NCI-H187 (cell line): ENCODE measurements at places on chromosomes 16 and 17.

DNA sequence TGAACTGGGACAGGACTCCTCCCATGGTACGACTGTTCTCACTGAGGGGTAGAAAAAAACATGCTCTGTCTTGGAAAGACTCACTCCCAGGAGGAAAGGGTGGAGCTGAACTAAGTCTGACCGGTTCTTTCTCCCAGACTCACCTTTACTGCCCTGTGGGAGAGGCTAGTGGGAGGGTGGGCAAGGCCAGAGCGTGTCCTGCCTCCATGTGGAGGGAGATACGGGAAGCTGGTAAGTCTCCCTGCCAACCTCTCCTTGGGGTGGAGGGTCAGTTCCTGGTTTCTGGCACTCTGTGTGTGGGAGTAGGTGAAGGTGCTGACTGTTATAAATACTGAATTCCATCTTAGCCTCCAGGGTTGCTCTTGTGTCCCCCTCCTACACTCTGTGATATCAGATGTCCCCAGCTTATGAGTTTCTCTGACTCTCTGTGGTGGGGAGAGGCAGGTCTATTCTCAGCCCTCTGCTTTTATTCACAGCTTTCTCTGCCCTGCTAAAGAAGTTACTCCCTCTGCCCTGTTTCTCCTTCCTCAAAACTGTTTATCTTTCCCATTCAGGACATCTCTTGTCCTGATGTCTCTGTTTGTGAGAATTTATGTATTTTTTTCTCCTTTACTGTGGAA is 26.9 kb upstream of the FAM20A start:
- no peak for DNase-seq

DNA sequence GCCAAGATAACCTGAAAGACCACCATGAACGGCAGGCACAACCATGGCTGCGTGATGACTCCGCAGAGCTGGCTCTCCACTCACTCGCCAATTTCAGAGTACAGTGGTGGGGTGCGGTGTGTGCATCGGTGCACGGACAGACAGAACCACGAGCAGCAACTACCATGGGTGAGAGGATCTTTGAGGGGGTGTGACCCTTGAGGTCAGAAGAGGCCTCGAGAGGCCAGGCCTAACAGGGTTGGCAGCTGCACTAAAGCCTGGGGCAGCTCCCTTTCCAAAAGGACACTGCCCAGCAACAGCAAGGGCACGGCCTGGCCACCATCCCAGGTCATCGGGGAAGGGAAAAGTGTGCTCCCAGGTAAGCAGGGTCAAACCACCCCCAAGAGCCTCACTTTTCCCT is 1.9 kb upstream of the ECI1 start:
- DNase-seq: no peak

GRCh38 chr17:40086150-40087044 is 14.0 kb downstream of the NR1D1 start:
- DNase-seq: no peak

- DNase-seq: no peak
Observed at GRCh38 chr17:50548831-50549230, 1.9 kb downstream of the SPATA20 start.

GRCh38 chr16:52367821-52368220 is 179.1 kb downstream of the TOX3 start:
- no peak for DNase-seq

- no peak for DNase-seq
Observed at GRCh38 chr17:66345264-66345663, 42.9 kb downstream of the PRKCA start.

GRCh38 chr16:87201052-87201451 is 116.1 kb downstream of the C16orf95 start:
- no peak for DNase-seq
